ENCODE measurements at places on chromosomes 7 and 10.

DNA sequence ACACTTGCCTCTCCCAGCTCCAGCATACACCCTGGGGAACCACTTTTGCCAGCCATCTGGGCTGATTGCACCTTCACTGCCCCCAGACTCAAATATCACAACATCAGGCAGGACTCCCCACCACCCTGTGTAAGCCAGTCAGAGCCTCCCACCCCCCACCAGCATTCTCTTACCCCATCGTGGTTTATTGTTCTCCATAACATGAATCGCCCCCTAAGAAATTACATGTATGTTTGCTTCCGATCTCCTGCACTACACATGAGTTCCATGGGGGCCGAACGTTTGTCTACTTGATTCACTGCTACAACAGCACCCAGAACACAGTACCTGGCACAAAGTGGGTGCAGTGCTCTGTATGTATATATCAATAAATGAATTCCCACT, 39.4 kb downstream of the CREB3L2 start:
- no peak for DNase-seq

DNA sequence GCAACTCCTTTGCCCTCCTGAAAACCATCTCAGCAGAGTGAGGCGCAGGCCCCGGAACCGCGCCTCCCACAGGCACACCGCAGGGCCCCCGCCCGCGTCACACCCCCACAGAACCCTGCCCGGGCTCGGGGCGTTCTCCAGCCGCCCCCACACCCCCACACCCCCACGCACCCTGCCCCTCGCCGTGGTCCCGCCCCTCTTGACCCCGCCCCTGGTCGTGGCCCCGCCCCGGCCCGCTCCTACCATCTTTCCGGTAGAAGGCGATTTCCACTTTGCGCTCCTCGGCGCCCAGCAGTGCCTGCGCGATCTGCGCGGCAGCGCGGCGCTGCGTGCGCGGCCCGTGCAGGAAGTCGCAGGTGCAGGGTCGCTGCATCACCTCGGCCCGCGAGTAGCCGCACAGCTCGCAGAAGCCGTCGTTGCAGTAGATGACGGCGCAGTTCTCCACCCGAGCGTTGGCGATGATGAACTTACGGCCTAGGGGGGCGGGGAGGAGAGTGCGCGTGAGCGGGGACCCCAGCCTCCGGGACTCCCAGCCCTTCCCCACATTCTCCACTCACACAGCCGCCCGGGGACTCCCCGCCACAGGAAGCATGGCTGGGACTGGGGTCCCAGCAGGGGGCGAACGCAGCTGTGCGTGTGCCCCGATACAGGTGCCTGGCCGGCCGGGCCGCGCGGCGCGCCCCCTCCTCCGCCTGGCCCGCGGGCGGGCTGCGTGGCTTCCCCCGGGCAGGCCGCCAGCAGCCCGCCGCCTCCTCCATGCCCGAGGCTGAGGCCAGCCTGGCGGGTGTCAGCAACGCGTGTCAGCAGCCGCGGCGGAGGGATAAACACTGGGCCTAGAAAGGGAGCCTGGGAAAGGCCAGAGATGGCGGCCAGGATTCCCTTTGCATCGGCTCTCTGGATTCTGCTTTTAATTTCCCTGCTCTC, 3.4 kb downstream of the KCNH2 start:
- DNase-seq, result peak; percentile 72

DNA sequence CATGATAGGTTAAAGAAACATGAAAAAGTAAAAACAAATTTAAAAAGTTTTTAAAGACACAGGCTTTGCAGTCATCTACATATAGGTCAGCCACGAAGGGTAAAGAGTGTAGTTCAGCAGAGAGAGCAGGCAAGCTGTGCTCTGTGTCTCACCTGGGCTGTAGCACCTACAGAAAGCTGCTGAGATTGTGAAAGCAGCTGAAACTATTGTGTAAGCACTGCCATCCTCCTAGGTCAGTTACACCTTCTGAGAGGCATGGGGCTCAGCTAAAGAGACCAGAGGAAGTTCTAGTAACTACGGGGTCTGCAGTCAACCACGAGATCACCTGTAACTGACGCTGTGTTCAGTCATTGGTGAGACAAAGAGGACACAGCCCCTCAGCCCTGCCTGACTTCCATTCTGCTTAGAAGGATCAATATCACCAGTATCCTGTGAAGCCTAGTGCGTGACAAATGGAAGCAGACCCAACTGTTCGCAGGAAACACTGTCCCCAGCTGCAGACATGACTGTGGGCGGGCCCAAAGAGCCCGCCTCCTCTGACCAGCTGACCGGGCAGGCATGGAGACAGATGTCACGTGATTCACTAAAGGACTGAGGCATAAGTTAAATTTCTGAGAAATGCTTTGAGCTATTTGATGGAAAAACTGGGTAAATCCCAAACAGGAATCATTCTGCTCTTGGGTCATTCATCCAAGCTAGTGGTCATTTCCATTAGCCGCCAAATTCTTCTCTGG, 87.9 kb downstream of the EBF3 start:
- DNase-seq, result no peak

GRCh38 chr10:33009244-33010131, 51.5 kb upstream of the ITGB1 start:
- DNase-seq, result no peak

DNA sequence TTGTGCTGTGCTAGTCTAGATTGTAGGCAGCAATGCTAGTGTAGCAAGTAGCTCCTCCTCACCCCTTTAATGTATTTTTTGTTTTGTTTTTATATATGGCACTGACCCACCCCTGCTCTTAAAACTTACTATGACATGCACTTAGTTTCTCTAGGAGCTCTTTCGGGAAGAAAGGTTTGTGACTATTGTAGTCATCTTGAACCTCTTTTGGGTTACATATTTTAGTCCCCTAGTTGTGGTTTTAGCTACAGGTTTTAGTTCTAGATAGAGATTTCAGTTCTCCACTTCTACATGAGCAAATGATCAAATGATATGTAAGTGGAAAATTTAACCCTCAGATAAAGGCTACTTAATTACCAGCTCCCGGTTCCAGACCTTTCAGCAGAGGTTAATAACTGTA, 14.9 kb downstream of the MINPP1 start:
- DNase-seq, result no peak

GRCh38 chr10:13894412-13895093, 307.8 kb downstream of the PRPF18 start:
- no peak for DNase-seq

- no peak for DNase-seq
Observed at GRCh38 chr7:96578606-96579005, 131.0 kb downstream of the SEM1 start.

DNA sequence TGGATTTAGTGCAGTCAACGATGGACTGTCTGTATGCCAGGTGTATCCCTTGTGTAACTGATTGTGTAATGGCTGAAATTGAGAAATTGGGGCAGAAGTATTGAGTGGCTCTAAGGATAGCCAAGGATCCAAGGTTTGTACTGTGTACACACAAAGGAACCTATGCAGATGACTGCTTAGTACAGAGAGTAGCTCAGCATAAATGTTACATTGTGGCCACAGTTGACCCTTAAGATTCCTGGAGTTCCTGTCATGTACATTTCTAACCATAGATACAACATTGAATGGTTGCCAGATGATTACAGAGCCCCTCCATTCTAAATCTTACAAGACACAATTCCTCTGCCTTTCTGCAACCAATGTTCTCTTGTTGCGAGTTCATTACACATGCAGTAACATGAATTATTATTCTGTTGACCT, 25.3 kb downstream of the CCDC126 start:
- no peak for DNase-seq

- no peak for DNase-seq
Observed at GRCh38 chr10:70939441-70940003, 51.2 kb upstream of the PCBD1 start.

DNA sequence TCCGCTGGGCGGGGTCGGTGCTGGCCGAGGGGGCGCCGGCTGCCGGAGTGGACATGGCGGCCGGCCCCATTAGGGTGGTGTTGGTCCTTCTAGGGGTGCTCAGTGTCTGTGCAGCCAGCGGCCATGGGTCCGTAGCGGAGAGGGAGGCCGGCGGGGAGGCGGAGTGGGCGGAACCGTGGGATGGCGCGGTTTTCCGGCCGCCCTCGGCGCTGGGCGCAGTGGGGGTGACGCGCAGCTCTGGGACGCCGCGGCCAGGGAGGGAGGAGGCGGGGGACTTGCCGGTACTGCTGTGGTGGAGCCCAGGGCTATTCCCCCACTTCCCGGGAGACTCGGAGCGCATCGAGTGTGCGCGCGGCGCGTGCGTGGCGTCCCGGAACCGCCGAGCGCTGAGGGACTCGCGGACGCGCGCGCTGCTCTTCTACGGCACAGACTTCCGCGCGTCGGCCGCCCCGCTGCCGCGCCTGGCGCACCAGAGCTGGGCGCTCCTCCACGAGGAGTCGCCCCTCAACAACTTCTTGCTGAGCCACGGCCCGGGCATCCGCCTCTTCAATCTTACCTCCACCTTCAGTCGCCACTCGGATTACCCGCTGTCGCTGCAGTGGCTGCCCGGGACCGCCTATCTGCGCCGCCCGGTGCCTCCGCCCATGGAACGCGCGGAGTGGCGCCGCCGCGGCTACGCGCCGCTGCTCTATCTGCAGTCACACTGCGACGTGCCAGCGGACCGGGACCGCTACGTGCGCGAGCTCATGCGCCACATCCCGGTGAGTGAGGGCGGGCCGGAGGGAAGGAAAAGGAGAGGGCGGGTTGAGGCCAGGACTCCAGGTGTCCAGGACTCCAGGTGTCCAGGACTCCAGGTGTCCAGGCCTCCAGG, 9.3 kb upstream of the CHCHD1 start:
- peak; percentile 70 for DNase-seq

DNA sequence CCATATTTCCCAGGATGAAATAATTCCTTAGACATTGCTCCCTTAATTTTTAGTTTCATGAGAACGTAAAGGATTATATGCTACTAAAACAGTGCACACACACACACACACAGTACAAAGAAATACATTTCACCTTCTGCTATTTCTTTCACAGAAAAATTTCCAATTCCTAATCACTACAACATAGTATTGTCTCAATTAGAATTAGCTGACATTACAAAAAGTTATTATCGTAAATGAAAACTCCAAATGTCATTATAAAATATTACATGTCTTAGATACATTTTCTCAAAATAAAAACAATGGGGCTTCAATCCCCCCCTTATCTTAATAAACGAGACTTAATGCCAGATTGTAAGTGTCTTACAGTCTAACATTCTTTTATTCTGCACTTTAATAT, 12.3 kb upstream of the RUFY2 start:
- DNase-seq, result no peak

DNA sequence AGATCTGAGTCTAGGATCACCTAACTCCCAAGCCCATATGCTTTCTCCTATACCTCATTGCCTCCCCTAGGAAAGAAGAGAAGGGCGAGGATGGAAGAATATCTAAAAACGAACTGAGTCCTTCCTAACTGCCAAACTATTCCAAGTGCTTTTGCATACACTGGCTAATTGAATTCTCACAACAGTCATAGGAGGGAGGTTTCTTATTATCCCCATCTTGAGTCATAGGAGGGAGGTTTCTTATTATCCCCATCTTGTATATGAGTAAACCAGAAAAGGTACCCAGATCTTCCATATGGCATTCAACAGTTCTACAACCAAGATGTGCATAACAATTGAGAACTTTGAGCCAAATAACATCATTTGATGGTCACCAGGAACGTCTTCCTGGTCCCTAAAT, 13.1 kb upstream of the FAM204A start:
- DNase-seq, result no peak

GRCh38 chr7:53812135-53812534, 730.0 kb upstream of the VSTM2A start:
- DNase-seq, result no peak

DNA sequence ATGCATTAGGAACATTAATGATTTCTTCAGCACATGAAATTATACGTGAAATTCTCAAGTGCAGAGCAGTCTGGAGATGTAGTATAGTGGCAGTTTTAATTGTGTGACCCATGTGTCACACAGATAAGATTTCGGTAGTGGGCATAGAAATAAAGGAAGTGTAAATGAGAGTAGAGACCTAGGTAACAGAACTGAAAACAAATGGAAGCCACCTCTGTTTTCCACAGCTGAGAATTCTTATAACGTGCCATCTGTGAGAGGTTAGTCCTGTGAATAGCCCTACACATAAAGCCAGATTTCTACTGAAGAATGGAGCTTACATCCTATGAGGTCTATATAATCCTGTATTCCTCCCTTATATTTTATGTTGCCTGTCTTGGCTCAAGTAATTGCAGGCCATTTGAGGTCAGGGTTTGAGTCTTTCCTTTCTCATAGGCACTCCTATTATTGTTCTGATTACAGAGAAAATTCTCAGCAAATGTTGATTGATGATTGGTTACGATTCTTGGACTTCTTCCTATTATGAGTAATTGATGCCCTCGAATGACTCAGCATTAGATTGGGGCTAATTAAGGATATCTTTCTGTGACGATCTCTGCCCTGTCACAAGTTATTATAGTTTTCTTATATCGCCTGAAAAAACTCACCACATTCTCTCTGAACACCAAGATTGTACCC, 258.2 kb downstream of the KIF20B start:
- DNase-seq, result no peak
